ENCODE measurements at places on chromosomes 1 and 21.

- DNase-seq, result no peak
Observed at GRCh38 chr1:227257964-227258363, 60.3 kb downstream of the CDC42BPA start.

- DNase-seq, result no peak
Observed at GRCh38 chr1:64065571-64065970, 137.9 kb upstream of the UBE2U start.

DNA sequence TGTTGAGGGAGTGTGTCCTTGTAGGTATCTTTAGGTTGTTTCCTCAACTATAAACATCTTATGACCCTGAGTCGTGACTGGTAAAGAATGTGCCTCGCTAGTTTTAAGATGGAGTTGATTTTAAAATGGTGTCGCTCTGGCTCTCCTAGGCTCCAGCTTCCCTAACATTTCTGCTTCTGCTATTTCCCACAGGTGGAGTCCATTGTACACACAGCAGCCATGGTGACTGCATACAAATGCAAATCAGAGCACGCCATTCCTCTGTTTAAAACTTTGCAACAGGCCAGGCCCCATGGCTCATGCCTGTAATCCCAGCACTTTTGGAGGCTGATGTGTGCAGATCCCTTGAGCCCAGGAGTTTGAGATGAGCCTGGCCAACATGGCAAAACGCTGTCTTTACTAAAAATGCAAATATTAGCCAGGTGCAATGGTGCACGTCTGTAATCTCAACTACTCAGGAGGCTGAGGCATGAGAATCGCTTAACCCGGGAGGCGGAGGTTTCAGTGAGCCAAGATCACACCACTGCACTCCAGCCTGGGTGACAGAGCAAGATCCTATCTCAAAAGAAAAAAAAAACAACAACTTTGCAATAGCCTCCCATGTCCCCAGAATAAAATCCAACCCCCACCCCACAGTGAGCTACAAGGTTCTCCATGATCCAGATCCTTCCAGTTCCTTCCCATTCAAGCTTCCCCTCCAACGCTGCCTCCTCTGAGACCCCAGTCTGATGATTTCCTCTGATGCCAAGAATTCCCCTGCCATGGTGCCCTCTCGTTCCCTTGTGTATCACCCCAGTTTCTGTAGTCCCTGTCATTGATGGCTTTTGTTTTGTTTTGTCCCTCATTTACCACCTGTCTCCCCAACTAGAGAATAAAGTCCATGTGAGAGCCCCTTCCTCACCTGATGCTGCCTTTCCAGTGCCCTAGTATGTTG, 36.9 kb upstream of the KLHDC7A start:
- DNase-seq, result no peak

GRCh38 chr21:42495765-42496119, 282 bp downstream of the RSPH1 start:
- no peak for DNase-seq

Measured in AG08396 (cell line).